ENCODE measurements at places on chromosomes 3 and 15.

DNA sequence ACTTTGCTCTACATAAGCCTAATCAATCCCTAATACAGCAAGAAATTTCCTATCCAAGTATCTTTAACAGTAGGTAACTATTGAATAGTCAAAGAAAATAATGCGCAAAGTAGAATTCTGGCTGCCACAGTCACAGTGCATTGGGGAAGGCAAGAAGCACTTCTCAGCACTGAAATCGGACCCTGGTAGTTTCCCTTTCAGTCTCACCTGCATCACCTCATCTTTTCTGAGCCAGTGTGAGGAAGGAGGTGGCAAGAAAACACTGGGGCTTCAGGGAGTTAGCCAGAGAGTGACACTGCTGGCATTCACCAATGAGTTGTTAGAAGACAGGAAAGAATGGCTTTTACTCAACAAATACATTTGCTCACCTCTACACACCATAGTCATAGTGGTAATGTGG lies 8.3 kb downstream of the TRIM42 start:
- H3K4me1 ChIP-seq: no peaks in the 10 kb centered on the region
- H3K27me3 ChIP-seq: no peaks in the 10 kb centered on the region
- H3K4me3 ChIP-seq: no peak overlapping the region
- peak; percentile 35 for DNase-seq
- H3K27ac ChIP-seq: no peak overlapping the region

GRCh38 chr3:124652009-124652408 lies 78.2 kb upstream of the UMPS start:
- no peak overlapping the region for H3K4me3 ChIP-seq
- no peaks in the 10 kb centered on the region for H3K4me1 ChIP-seq
- no peak overlapping the region for H3K27ac ChIP-seq

DNA sequence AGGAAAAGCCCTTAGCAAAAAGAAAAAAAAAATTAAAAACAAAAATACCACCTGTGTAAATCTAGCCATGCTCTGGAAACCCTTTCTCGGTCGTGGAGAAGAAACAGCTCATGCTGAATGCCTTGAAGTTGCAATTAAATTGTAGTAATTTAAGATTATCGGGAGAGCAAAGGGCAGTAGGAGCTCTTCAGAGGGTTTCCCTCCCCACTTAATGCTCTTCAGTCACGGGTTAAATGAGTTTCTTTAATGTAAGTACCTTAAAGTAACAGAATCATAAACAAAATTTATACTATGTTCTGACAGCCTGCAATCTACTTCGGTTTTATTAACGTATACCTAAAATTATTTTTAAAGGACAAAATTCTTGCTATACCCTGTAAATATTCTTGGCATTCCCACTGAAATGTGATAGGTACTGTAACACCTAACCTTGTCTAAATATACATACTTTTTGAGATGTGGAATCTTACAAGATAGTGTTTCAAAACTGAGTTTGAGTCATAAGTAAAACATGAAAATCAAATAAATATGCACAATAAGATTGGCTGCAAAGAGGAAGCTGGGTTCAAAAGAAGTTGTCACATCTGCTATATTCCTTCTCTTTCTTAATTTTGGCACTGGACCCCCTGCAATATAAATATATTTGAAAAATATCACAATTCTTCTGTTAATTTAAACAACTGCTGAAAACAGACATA lies 5.3 kb downstream of the FOXP1 start:
- H3K4me3 ChIP-seq: no peak overlapping the region
- DNase-seq: no peak
- H3K36me3 ChIP-seq: no peaks in the 10 kb centered on the region
- H3K27ac ChIP-seq: no peak overlapping the region
- H3K27me3 ChIP-seq: peaks cover 11% of the 10 kb centered on the region

- no peaks in the 10 kb centered on the region for H3K4me1 ChIP-seq
- no peak overlapping the region for H3K4me3 ChIP-seq
- DNase-seq: peak; percentile 56
- no peaks in the 10 kb centered on the region for H3K27me3 ChIP-seq
These were observed 21.3 kb downstream of the VGLL3 start for GRCh38 chr3:86969500-86970189.

DNA sequence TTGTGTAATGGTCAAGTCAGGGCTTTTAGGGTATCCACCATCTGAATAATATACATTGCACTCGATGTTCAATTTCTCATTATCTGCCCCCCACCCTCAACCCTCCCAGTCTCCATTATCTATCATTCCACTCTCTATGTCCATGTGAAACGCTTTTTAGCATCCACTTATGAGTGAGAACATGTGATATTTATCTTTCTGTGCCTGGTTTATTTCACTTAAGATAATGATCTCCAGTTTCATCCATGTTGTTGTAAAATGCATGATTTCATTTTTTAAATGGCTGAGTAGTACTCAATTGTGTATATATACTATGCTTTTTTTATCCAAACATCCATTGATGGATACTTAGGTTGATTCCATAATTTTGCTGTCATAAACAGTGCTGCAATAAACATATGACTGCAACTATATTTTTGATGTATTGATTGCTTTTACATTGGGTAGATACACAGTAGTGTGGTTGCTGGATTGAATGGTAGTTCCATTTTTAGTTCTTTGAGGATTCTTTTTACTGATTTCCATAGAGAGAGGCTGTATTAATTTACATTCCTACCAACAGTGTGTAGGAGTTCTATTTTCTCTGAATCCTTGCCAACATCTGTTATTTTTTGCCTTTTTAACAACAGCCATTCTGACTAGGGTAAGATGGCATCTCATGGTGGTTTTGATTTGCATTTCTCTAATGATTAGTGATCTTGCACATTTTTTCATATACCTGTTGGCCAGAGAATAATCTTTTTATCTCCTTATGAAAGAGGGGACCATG lies 332.9 kb upstream of the TGFBR2 start:
- H3K27me3 ChIP-seq: no peaks in the 10 kb centered on the region
- H3K4me1 ChIP-seq: no peaks in the 10 kb centered on the region
- DNase-seq: no peak
- no peak overlapping the region for H3K4me3 ChIP-seq

DNA sequence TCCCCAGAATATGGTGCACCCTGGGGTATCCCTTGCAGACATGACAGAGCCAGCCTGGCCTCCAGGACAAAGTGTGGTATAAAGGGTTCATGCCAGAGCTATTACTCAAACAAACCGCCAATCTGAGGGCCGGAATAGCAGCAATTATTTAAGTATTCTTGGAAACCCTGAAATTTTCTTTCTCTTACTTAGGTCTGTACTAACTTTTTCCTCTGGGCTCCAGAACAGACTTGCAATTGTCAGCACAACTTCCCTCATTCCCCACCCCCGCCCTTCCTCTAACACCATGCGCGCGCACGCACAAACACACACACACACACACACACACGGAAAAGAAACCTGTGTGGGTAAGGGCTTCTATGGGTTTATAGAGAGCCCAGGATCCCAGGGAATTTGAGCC lies 56.3 kb downstream of the ISG20 start:
- no peaks in the 10 kb centered on the region for H3K36me3 ChIP-seq
- H3K27ac ChIP-seq: no peak overlapping the region
- H3K27me3 ChIP-seq: no peaks in the 10 kb centered on the region
- no peak for DNase-seq

DNA sequence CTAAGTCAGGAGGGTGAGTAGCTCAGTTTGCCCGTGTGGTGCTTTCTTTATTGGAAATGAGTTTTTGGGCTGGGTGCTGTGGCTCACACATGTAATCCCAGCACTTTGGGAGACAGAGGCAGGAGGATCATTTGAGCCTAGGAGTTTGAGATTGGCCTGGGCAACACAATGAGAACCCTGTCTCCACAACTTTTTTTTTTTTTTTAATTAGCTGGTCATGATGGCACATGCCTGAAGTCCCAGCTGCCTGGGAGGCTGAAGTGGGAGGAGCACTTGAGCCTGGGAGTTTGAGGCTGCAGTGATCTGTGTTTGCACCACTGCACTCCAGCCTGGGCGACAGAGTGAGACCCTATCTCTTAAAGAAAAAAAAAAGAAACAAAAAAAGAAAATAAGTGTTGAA lies 174.9 kb downstream of the NSMCE3 start:
- no peak overlapping the region for H3K27ac ChIP-seq
- no peaks in the 10 kb centered on the region for H3K4me1 ChIP-seq
- no peaks in the 10 kb centered on the region for H3K27me3 ChIP-seq

GRCh38 chr3:48694610-48695392 lies 9.1 kb upstream of the NCKIPSD start:
- DNase-seq: no peak
- H3K4me3 ChIP-seq: no peak overlapping the region
- H3K27me3 ChIP-seq: no peaks in the 10 kb centered on the region
- H3K27ac ChIP-seq: no peak overlapping the region
- H3K36me3 ChIP-seq: no peaks in the 10 kb centered on the region

DNA sequence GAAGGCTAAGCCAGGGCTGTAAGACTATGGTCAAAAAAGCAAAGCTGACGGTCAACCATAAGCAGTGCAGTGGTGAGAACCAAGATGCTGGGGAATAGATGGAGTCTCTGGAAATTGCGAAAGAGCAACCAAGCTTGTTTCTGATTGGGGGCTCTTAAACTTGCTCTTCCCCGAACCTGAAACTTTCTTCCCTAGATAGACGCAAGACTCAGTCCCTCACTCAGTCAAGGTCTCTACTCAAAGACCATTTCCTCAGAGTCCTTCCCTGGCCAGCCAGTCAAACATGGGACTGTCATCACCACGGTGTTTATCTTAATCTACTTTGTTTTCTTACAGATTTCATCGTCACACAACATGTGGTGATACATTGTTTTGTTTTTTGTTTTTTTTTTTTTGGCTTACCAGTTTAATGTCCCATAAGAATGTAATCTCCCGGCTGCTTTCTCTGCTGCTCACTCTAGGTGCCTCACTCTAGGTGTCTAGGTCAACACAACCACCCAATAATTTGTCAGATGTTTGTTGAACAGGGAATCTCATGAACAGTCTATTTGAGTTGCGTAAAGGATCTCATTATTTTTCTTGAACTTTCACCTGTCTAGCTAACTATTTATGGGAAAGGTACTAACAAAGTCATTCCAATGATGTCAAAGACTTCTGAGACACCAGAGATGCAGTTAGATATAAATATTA lies 495.4 kb downstream of the FOXP1 start:
- no peak overlapping the region for H3K27ac ChIP-seq
- no peak overlapping the region for H3K4me3 ChIP-seq
- DNase-seq: no peak
- peaks cover 32% of the 10 kb centered on the region for H3K4me1 ChIP-seq
- no peaks in the 10 kb centered on the region for H3K36me3 ChIP-seq

DNA sequence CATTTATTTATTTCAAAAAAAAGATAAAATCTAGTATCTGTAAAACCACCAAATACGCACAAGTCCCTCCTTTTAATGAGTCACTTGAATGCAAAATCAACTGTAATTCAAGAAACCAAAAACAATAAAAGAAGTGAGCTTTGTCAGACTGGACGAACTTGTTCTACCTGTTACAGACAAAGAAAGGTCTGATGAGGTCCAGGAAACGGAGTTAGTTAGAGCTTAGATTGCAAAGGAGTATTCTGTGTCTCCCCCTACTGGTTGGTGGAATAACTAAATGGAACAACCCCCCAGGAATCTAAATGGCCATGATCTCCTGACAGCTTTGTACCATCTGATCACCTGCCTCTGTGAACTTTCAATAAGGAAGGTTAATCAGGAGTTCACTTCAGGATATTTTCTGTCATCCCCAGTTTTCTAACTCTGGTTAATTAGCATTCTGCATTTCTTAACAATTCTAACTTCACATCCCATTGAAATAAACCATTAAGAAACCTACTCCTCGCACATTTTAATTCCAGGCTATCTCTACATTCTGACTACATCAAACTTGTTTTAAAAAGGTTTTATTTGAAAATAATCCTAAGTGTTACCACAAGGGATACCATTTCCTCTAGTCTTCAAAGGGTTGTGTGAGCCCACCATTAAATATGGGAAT lies 333.0 kb upstream of the SATB1 start:
- no peaks in the 10 kb centered on the region for H3K36me3 ChIP-seq
- H3K27ac ChIP-seq: no peak overlapping the region
- peaks cover 27% of the 10 kb centered on the region for H3K27me3 ChIP-seq
- H3K4me3 ChIP-seq: no peak overlapping the region

DNA sequence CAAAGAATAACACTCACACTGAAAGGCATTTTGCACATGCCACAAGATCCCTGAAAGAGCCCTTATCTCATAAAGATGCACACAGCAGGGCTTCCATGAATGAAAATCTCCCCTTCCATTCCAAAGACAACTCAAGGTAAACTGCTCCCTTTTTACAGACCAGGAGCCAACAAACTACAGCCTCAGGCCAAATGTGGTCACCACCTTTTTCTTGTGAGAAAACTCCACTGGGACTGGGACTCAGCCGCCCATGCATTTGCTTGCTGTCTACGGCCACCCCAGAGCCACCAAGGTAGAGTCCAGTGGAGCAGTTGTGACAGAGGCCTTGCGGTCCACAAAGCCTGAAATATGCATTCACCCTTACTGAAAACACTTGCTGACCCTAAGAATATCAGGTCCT lies 334.8 kb downstream of the OCA2 start:
- H3K4me3 ChIP-seq: no peak overlapping the region
- DNase-seq: no peak
- H3K36me3 ChIP-seq: no peaks in the 10 kb centered on the region
- no peaks in the 10 kb centered on the region for H3K27me3 ChIP-seq

DNA sequence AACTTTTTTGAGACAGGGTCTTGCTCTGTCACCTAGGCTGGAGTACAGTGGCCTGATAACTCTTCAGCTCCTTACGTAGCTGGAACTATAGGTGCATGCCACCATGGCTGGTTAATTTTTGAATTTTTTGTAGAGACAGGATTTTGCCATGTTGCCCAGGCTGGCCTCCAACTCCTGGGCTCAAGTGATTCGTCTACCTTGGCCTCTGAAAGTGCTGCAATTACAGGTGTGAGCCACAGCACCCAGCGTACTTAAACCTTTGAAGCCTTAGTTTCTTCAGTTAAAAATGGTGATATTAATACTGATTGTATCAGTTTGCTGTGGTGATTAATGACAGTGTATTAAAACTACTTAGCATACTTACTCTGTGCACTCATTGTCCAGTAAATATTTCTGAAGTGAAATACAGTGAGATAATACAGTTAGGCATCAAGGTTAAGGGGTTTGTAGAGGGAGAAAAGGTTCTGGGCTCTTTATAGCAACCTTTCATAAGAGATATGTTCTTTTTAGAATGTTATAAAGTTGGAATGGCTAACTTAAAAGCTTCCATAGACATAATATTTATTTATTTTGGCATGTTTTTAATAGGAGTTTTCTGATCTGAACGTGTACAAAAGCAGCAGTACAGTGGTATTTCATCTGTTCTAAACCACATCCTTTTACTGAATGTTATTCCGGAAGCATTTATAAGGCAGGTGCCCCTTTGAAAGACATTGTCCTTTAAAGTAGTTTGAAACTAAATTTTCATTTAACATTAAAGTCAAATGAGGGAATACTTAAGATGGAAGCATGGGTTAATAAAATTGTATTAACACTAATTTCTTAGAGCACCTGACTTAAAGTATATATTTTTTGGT lies 23.6 kb downstream of the NCK1 start:
- peak overlapping the region; percentile 14 for H3K27ac ChIP-seq
- peak; percentile 46 for DNase-seq
- H3K4me3 ChIP-seq: no peak overlapping the region
- H3K36me3 ChIP-seq: no peaks in the 10 kb centered on the region
- no peaks in the 10 kb centered on the region for H3K27me3 ChIP-seq

Measured in MM.1S (cell line).